ENCODE measurements at places on chromosomes 3 and 15.

GRCh38 chr15:78570710-78571109 is 5.4 kb downstream of the CHRNA5 start:
- no peak for DNase-seq

DNA sequence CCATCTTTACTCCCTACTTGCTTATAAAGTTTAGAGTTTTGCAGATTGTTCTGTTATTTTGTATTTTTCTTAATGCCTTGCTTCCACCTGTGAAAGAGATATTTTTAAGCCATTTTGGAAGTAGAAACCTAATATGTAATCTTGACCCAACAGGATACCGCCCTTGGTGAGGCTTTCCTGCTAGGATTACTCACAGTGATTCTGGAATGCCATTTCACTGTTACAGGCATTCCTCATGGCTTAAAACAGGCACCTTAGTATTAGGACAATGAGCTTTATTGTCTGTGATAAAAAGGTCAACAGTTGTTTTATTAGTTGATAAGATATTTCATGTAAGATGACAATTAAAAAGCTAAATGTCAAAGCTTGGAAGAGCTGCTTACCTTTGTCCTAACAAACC is 58.2 kb downstream of the PHLDB2 start:
- DNase-seq: no peak

DNA sequence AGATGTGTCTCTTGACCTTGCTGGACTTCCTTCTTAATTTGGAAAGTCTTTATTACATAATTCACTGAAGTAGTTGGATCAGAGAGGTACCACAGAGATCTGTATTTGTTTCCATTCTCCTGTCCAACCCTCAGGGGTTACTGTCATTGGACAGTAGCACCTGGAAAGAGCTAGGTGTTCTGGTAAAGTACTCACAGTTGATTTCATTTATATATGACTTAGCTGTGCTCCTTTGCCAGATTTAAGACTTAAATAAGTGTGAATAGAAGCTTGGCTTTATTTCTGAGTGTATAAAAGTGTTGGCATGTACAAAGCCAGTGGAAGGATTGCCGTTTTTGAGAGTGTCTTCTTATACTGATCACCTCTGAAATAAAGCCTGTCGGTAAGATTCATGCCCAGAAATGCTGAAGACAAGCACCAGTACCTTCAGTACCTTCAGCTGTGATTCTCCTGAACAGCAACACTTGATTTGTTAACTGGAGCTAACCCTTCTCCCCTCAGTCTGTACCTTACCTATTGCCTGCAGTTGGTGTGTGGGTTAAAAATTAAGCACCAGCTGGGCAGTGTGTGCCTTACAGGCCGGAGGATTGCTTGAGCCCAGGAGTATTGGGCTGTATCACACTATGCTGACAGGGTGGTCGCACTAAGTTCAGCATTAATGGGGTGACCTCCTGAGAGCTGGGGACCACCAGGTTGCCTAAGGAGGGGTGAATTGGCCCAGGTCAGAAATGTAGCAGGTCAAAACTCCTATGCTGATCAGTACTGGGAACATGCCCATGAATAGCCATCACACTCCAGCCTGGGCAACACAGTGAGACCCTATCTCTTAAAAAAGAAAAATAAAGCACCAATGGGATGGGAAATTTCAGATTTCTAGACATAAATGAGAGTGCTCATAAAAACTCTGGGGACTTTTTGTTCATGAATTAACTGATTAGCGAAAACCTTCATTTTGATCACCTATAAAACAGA is 197.7 kb downstream of the FNDC3B start:
- DNase-seq: no peak

GRCh38 chr3:142597906-142598305 is 1.7 kb downstream of the PLS1 start:
- no peak for DNase-seq

DNA sequence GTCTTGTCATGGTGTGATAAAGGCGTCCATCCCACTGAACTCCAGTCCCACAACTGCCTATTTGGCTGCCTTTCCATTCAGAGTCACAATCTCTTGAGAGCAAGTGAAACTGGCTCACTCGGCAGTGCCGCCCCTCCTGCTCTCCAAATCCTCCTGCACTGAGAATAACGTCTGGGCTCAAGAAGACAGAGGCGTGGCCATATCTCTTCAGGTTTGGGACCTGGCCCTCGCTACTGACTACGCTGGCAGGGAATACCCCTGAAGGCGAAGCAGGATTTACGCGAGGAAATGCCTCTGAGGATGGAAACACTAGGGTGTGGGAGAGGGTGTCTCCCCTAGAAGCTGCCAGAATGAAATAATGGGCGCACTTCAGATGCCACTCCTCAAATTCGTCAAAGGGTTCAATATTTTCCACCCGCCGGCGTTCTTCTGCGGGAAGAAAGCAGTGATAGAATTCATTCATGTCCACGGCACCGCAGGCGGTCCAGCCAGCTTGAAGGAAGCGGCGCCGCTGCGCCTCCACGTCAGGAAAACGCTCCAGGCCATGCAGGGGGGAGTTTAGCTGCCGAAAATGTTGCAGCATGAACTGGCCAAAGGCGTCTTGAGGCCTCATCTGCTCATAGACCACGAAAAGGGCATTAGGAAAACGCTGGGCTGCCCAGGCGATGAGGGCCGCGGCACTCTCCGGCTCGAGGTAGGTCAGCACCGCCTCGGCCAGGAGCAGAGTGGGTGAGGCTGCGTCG is 985 bp downstream of the LCMT2 start:
- peak; percentile 6 for DNase-seq
